ENCODE measurements at places on chromosomes 16 and 17.

DNA sequence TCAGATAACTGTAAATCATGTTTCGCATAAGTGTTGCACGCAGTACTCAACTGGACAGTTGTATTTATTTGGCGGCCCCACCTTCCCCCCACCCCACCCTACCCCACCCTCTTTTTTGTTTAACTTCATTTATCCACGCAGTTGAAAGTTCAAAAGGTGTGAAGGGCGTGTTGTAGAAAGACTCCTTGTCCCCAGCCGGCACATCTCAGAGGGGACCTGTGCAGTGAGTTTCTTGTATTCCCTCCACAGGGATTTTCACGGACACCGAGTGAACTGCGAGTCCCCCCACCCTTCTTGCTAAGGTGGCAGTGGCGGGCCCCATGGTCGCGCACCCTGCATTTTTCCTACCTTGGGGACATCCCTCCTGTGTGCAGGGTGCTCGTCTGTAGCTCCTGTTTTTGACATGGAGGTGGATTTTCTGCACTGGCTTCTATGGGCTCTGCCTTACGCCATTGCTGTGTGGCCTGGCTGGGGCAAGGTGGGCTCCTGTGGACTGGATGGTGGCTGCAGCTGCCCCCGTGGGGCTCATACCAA, 36.2 kb downstream of the ADCY7 start:
- DNase-seq = no peak

GRCh38 chr17:9755083-9755482, 36.3 kb downstream of the DHRS7C start:
- no peak for DNase-seq

- DNase-seq = no peak
Measured at GRCh38 chr16:72415379-72415778, 243.4 kb upstream of the PMFBP1 start.

DNA sequence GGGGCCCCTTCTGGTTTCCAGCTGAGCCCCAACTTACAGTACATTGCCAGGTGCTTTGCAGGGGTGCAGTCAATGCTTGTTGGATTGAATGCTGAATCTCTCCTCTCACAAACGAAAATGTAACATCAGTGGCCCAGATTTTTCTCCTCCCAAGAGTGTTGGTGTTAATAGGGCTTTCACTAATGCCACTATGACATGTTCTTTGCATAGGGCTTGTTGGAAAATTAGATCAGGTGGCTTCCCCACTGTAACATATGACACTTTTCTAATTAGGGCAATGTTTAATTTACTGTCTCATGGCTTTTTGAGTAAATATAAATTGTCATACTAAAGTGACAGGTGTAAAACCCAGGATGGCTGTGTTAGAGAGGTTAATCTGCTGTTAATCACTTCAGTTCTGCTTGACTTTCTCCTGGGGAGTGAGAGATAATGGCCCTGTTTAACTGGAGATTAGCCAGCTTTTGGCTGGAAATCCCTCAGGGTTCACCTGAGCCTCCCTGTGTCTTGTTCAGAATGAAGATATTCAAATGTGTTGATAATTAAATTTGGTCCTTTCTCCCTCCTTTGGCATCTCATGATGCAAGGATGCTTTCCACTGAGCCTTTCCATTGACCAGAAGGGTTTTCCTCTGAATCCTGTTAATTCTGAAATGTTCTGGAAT, 502.3 kb downstream of the RBFOX1 start:
- no peak for DNase-seq

GRCh38 chr17:39132192-39132610, 19.2 kb downstream of the PLXDC1 start:
- DNase-seq = no peak

DNA sequence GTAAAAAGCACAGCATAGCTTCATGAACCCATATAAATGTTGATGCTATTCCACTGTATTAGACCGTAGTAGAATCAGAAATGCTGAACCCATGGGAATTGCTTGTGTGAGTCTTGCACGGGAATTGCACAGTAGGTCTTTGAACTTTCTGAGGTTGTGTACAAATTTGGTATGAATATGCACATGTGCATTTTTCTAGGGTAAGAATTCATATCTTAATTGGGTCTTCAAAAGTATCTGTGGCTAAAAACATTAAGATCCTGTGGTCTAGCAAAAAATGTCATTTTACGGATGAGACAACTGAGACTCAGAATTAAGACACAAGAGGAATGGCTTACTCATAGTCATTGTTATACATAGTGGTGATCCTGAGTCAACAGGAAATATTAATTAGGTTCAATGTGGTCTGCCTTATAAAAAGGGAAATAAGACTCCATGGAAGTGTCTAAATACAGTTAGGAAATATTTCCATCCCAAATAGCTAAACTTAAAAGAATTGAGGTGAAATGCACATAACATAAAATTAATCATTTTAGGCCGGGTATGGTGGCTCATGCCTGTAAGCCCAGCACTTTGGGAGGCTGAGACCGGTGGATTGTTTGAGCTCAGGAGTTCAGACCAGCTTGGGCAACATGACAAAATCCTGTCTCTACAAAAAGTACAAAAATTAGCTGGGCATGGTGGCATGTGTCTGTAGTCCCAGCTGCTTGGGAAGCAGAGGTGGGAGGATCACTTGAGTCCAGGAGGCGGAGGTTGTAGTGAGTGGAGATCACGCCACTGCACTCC, 22.8 kb downstream of the TAOK1 start:
- DNase-seq = no peak

DNA sequence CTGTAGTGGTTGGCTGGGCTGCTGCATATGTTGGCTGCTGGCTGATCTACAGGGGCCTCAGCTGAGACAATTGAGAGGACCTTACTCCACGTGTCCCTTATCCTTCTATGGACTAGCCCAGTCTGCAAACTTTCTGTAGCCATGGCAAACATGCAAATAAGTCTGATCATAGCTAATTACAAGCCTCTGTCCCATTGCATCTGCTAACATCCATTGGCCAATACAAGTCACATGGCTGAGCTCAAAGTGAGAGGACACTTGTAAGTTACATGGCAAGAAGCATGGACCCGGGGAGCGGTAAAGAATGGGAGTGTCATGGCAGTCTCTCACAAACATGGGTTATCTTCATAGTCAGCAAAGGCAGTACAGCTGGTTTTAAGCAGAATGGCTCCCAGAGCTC, 11.6 kb upstream of the IL4R start:
- no peak for DNase-seq

GRCh38 chr17:13753771-13754170, 152.0 kb upstream of the HS3ST3A1 start:
- no peak for DNase-seq

- no peak for DNase-seq
Measured at GRCh38 chr16:65737831-65738230, 616.0 kb upstream of the CDH11 start.

- DNase-seq = no peak
Measured at GRCh38 chr17:38716368-38717005, 11.4 kb downstream of the MLLT6 start.

DNA sequence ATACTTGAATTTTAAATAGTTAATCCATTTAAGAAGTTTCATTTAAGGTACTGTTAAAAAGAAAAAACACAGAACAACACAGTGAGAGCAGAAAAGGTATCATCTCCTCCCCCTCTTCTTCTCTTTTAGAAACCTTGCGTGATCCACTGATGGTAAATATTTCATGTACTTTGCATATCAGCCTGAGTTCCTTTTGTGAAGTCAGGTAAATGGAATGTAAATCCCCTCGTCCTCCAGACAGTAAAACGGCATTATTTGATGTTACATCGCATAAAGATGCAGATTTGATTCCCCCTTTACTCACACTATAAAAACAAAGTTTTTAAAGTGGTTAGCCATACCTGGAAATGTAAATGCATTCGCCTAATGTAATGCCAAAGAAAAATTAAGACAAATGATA, 234.4 kb downstream of the WWOX start:
- DNase-seq = no peak

GRCh38 chr16:22814711-22815105, 746 bp downstream of the HS3ST2 start:
- DNase-seq = no peak

DNA sequence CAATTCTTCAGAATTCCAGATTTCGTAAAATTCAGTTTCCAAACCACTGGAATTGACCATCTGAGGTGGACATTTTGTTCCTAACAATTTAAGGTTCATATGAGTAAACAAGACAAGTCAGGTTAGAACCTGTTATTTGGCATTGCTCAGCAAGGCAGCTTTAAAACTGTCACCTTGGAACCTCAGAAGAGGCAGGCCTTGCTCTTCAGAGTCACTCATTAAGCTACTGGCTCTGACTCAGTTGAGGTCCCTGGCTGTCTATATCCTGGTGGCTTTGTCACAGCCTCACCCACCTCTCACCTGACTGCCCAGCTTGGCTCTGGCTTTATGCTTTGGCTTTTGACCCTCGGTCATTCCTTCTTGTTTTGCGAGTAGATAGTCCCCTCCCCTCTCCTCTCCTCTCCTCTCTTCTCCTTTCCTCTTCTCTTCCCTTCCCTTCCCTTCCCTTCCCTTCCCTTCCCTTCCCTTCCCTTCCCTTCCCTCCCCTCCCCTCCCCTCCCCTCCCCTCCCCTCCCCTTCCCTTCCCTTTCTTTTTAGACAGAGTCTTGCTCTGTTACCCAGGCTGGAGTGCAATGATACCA, 238.4 kb downstream of the SHISA9 start:
- DNase-seq = no peak

GRCh38 chr16:9392956-9393355, 301.5 kb downstream of the HAPSTR1 start:
- no peak for DNase-seq

DNA sequence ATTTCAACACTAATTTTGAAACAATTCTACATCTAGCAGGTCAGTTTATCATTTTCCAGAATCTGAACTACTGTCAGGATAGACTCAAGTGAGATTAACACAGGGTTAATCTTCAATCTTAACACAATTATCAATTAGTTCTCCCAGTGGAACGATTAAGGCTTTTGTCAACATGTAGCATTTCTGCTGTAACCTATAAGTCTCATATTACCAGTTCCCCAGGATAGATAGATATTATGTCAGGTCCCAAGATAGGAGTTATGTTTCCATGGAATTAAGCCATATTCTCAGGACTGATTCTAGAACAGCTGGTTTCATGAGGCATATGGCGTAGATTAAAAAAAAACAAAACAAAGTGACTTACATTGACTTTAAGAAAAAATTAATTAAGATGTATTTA, 4.4 kb upstream of the FBF1 start:
- no peak for DNase-seq

DNA sequence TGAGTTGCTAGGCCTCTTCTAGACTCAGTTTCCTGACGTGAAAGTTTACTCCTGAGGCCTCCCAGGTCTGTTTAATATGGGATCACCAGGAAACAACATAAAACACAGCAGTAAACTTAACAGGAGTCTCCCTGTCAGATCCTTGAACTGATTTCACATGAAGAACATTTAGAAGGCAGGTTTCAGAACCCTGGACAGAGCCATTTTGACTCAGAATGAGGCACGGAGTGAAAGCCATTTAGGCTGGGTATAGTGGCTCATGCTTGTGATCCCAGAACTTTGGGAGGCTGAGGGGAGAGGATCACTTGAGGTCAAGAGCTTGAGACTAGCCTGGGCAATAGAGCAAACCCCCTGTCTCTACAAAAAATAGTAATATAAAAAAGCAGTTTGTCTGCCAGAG, 289.1 kb downstream of the CA10 start:
- no peak for DNase-seq

GRCh38 chr16:30895627-30896260, 670 bp upstream of the CTF1 start:
- no peak for DNase-seq

- DNase-seq = no peak
Measured at GRCh38 chr16:24141466-24141865, 114.7 kb upstream of the CACNG3 start.
